ENCODE measurements at places on chromosomes 3 and 15. TPM values are rescaled to one million over a fixed set of nuclear protein-coding genes. Genes with fewer than 3 reads are reported as not detected.
A peak's percentile ranks its signal among the peaks of the same experiment; 100 is the strongest.

DNA sequence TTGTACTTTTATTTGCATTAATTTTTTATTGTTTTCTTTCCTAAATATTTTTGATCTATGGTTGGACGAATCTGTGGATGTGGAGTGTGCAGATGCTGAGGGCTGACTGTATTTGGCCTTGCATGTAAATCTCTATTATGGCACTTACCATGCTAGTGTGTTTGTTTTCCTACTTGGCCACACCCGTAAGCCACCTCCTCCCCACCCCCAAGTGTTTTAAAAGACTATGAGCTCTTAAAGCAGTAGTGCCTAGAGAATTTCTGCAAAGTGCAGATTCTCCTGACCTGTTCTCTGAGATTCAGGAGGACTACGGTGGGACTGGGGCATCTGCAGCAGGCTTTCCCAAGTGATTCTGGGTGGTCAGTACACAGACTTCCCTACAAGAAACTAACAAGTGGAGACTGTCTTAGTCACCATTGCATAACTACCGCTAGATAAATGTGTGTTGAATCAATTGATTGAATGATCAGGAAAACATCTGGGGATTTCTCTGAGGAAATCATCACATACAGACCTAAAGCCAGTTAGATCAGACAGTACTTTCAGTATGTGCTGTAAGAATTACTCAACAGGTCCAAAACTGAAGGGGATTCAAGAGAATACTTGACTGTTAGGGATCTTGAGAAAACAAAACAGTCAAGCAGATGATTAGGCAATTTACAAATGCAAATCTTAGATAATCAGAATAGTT, 6.2 kb upstream of the TIPARP start:
- no peak for DNase-seq

- no peak for DNase-seq
Observed at GRCh38 chr3:152496286-152496685, 227.6 kb downstream of the MBNL1 start.

DNA sequence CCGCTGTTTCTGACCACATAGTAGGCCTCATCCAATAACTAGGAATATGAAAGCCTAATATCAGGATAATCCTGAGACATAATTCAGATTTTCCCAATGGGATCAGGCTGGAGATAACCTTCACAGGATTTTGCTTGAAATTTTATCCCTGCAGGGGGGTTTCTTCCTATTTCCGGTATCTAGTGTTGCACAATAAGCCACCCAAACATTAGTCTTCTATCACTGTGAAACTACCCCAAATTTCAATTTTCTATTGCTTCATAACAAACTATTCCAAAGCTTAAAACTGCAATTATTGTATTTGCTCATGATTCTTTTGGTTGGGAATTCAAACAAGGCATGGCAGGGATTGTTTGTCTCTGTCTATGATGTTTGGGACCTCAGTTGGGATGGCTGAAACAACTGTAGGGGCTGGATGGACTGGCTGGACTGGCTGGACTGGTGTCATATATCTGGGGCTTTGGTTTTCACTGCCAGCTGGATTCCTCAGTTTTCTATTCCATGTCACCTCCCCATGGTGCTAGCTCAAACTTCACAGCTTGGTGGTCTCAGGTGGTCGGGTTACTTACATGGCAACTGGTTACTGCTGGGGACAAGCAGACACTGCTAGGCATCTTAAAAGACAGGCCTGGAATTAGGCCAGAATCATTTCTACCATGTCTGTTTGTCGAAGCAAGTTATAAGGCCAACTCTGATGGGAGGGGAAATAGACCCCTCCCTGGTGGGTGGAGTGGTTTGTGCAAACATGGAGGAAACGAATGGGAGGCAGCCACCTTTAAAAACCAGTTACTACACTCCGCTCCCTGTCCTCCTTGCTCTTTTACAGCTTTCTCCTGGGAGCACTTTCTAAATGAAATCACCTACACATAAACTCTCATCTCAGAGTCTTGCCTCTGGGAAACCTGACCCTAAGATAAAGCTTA, 88.2 kb upstream of the STT3B start:
- no peak for DNase-seq

- DNase-seq: no peak
Observed at GRCh38 chr3:101542957-101543356, 18.7 kb upstream of the TRMT10C start.

DNA sequence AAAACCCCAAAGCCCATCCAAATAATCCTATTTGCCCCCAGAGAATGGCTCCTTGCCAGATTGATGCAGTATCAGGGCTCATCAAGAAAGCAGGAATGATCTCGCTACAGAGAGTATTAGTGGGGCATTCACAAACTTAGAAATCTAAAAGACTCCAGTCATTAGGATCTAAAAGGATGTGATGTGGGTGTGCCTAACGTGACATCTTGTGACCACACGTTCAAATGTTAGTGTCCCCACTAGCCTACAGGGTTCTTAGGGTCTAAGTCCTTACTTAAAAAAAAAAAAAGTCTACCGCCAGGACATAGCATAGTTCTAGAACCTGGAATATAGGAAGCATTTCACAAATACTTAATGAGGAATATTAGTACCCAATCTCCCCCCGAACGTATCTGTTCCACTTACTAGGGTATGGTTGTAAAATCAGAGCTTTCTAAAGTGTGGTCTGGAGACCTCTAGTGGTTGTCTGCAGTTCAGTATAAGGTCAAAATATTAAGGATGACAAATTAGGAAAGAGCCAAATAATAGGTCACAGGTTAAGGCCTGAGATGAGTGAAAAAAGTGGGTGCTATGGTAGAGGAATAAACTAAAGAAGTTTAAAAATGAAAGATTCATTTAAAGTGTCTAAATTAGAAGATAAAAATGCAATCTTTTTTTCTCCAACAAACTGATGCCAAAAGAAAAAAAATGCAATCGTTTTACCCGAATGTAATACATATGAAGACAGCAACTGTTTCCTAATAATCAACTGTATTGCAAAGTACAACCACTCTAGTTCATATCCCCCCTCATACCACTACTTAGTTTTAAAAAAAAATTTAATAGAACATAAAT, 4.2 kb upstream of the CHRM5 start:
- DNase-seq: no peak

DNA sequence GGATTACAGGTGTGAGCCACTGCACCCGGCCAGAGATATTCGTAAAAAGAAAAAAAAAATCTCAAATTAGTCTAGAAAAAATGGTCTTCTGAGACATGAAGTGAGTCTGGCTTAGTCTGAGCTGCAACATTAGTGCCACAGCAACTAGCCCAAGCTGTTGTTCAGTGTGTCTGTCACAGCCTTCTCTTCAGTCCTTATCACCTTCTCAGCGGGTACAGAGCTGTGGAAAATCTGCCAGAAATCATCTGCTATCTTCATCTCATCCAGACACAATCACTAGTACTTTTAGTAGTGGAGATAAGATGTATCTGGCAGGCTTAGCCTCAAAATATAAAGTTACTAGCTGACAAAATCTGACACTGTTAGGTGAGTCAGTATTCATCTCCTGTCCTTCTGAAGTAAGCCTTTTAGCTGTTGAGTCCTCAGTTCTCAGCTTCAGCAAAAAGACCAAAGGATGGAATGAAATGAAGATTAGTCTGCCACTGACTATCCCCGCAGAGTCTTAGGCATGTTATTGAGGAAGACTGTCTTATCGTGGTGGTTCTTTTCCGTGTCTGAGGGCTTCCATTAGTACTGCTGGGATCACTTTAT, 120.5 kb upstream of the CGNL1 start:
- no peak for DNase-seq

GRCh38 chr3:188150982-188151381, 3.0 kb upstream of the LPP start:
- no peak for DNase-seq

GRCh38 chr3:49162751-49163419, 3.2 kb downstream of the CCDC71 start:
- no peak for DNase-seq

DNA sequence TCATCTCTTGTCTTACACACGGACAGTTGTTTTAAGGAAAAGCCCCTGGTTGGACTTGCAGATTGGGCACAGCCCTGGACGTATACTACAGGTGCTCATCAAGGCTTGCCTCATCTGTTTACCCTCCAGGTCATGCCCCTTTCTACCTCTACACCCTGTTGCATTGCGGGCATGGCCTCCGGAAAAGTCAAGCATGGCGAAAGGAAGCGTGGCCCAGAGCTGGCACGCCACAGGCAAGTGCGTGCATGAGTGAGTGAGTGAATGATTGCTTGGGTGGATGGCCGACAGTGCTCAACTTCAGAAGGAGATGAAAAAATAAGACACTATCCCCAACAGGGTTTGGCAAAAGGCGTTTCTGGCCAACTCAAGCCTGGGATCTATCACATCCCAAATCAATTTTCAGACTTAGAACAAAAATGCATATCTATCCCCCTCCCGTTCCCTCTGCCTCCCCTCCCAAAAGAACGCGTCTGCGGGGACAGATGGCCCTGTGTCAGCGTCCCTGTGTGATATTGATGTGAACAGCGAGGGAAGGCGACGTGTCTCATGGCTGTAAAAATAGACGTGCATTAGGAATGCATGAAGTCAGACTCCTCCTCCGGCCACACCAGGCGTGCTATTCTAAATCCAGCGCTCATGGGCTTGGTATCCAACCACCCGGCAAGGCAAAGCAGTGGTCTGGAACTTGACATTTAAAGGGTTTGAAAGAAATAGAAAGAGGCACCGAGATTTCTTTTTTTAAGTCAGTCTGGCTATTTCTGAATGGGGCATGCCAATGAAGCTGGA, 96.0 kb downstream of the RPLP1 start:
- DNase-seq: no peak

DNA sequence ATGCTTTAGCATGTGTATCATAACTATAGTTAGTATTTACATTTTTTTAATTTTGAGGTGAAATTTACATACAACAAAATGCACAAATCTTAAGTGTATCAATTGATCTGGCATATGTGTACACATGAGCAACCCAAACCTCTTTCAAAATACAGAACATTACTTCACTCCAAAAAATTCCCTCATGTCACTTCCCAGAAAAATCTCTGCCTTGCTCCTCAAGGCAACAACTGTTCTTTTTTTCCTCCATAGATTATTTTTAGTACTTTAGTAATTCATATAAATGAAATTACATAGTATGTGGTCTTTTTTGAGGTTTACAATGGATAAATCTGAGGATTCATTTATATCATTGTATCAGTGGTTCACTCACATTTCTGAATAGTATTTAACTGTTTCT, 84.9 kb downstream of the TRIM42 start:
- no peak for DNase-seq

GRCh38 chr15:69929905-69930630, 167.6 kb downstream of the TLE3 start:
- no peak for DNase-seq

GRCh38 chr15:22891426-22892210, 53.2 kb downstream of the NIPA2 start:
- DNase-seq: no peak

DNA sequence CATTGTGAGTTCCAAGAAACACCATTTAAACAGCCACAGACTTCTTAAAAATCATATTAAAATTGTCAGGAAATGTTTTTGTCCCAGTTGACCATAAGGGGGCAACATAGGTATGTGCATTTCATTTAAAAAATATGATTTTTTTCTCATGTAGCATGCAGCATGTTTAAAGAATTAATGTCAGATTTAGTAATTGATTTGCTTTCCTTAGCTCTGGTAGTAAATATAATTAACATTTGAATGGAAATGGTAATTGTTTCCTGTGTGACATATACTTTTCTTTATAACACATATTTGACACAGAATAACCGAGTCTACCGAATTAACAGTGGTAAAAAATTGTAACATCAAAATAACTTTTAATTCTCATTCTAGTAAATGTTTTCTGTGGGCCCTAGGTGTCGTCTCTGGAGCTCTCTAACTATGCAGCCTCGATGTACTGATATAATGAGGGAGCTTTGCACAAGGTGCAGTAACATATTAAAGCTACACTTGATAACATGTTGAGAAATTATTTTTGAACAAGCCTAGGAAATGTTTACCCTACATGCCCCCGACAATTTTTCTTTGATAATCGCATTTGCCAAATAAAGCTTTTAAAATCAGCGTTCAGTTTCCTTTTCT, 34.9 kb downstream of the NXPE3 start:
- no peak for DNase-seq

GRCh38 chr15:31216215-31216911, 110.3 kb upstream of the KLF13 start:
- peak; percentile 83 for DNase-seq

DNA sequence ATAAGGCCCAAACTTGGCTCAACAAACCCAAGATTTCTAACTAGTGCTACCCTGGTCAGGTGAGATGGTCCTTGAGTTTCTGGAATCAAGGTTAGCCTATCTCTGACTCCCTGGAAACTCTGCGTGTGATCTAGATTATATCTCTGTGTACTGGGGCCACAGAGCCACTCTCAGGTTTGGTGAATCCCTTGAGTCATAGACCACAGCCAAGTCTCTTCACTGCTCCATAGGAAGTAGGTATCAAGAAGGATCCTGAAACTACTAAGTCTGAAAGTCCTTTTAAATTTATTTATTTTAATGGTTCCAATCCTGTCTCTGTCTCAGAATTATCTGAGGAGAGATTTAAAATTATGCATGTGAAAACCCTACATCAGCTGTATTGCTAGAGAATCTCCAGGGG, 99.1 kb downstream of the TUSC7 start:
- no peak for DNase-seq

DNA sequence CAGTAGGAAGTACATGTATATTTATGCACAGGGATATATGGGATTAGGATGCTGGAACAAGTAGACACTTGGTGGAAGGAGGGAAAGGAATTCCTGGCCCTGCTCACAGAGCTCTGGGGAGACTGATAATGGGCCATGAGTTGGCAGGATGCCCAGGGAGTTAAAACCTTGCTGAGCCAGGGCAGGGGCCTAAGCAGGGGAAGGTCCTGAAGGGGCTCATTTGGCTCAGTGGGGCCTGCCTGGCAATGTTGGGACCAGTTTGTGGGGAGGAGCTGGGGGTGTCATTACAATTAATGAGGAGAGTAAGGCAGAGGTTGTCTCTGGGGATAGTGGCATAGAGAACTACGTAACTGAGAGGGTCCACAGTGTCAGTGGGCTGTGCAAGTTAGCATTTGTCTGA, 124.2 kb upstream of the ADPGK start:
- DNase-seq: no peak

GRCh38 chr3:43217633-43218032, 68.7 kb upstream of the SNRK start:
- no peak for DNase-seq

- DNase-seq: no peak
Observed at GRCh38 chr3:25686766-25687165, 22.1 kb upstream of the TOP2B start.

GRCh38 chr15:81783076-81783475, 262.7 kb downstream of the MEX3B start:
- DNase-seq: no peak

The MLH1 gene
- total RNA-seq: 30.0 TPM

The TRANK1 gene
- total RNA-seq: 44.2 TPM

The ARNT2 gene
- total RNA-seq: 6.6 TPM

The LRCH3 gene
- total RNA-seq: 54.0 TPM

The CELSR3 gene
- 0.75 TPM for total RNA-seq

The DAPK2 gene
- total RNA-seq: 5.6 TPM
